ENCODE measurements at places on chromosomes 2 and 18.

GRCh38 chr18:74528478-74528877 is 5.8 kb upstream of the CNDP1 start:
- no peak for DNase-seq

DNA sequence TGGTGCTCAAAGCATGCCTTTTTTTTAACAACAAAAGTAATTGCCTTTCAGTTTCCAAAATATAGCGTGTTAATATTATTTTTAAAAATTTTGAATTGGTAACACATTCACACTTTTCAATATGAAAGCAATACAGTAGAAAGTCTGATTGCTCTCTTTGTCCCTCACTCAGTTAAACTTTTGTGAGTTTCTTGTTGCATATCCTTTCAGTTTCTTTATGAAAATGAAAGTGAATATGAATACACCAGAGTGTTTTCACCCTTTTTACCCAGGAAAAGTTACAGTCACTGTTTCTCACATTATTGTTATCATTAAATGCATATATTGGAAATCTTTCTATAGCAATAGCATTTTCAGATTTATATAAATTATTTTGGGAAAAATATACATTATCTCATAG is 377.4 kb upstream of the CRIM1 start:
- no peak for DNase-seq

- DNase-seq: no peak
Observed at GRCh38 chr2:183227176-183227575, 102.9 kb downstream of the NUP35 start.

- DNase-seq: no peak
Observed at GRCh38 chr2:163417596-163418337, 318.0 kb downstream of the FIGN start.

DNA sequence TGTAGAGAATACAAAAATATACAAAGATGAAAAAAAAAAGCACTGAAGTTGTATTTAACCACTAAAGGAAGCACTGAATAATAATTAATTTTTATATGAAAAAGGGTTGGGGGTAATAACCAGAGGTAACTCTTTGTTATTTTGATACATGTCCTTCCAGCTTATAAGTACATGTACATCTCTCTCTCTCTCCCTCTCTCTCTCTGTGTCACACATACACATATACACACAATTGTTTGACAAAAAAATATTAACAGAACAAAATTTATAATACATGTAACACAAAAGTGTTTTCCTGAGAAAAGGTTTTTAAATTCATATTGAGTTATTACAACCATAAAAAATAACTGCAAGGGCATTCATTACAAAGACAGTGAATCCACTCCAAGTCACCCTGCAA is 4.6 kb downstream of the WIPF1 start:
- no peak for DNase-seq

DNA sequence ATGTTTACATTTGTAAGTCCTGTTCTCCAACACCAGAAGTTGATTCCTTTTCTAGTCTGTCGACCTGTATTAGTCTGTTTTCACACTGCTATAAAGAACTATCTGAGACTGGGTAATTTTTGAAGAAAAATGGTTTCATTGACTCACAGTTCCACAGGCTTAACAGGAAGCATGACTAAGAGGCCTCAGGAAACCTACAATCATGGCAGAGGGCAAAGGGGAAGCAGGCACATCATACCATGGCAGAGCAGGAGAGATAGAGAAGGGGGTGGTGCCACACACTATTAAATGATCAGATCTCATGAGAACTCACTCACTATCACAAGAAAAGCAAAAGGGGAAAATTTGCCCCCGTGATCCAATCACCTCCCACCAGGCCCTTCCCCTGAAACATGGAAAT is 112.8 kb upstream of the MAP3K20 start:
- no peak for DNase-seq

DNA sequence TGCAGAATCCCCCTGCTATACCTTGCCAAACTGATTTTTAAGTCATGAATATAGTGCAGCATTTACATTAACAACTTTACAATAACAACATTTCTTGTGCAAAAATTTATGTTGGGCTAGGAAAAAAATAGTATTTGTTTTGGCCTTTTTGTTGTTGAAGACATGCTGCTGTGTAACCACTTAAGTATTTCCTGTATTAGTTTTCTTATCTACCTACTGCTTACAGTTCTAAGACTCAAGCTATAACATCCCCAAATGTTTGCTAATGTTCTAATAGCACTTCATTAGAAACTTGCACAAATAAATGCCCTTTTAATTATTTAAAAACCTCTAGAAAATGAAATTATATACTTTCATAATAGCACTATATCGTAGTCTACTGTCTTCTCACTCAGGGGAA is 154.3 kb upstream of the DOCK10 start:
- DNase-seq: no peak

- DNase-seq: no peak
Observed at GRCh38 chr2:121501031-121501430, 29.6 kb upstream of the RNU4ATAC start.

All from stimulated activated CD4-positive, alpha-beta T cell treated with anti-CD3 and anti-CD28 coated beads, Interleukin-1b, Interleukin-23, amount 100 ng/mL, for 1 hour (primary cell).